ENCODE measurements at places on chromosomes 7 and 10. TPM values are rescaled to one million over a fixed set of nuclear protein-coding genes. Genes with fewer than 3 reads are reported as not detected.

EN2 gene
- total RNA-seq = not detected

PDK4 gene
- total RNA-seq = 712 TPM

LEP gene
- 2.2 TPM for total RNA-seq

MYPN gene
- total RNA-seq = 93.5 TPM

POMZP3 gene
- 2.2 TPM for total RNA-seq

SPDYE6 gene
- total RNA-seq = not detected

FAM241B gene
- total RNA-seq = 3.5 TPM

Data from right atrium auricular region (tissue), 2 donors.